Activated naive CD8-positive, alpha-beta T cell treated with anti-CD3 and anti-CD28 coated beads, Interleukin-2, amount 10 ng/mL, durations not matched to agents 7 days and 5 days (primary cell): ENCODE measurements at places on chromosomes 6 and 20. TPM values are rescaled to one million over a fixed set of nuclear protein-coding genes. Genes with fewer than 3 reads are reported as not detected.

GRCh38 chr6:13648850-13649249 is 33.7 kb downstream of the NOL7 start:
- DNase-seq = no peak

DNA sequence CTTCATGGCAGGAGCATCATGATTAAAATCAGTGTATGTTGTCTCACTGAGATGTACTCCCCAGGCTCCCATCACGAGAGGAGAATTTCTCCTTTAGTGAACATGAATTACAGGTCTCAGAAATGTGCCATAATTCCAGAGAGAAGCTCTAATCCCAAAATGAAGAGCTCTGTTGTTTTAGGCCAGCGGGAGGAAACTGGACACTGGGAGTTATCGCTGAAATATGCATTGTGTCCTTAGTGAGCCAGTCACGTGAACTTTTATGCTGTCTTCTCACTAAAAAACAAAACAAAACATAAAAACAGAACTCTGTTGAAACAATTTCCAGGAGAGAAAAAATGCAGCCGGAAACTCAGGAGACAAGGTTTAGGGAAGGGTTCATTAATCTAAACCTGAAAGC is 315.7 kb upstream of the NT5E start:
- no peak for DNase-seq

- DNase-seq = no peak
Measured at GRCh38 chr20:32248043-32248442, 29.4 kb upstream of the KIF3B start.

GRCh38 chr20:6397115-6397514 is 274.3 kb upstream of the FERMT1 start:
- no peak for DNase-seq

- no peak for DNase-seq
Measured at GRCh38 chr6:143741480-143741879, 63.7 kb downstream of the PHACTR2 start.

GRCh38 chr20:46970937-46971630 is 76.4 kb downstream of the EYA2 start:
- DNase-seq = no peak

DNA sequence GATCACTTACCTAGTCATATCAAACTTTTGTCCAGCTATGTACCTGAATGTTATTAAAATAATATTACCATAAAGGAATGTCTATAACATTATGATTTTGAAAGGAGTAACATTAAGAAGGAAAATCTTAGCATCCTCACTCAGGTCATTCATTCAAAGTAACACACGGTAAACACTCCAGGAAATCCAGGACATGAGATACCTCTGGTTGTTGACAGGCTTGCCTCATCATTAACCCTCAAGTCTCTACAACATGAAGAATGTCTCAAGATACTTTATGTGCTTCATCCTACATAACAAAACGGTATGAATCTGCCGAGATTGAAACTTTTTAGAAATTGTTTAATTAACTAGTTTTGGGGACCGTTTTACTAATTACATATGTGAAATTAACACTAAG is 690 bp upstream of the FILIP1 start:
- DNase-seq = no peak

Gene PI16
- total RNA-seq = 0.86 TPM

Gene LY6G6D
- not detected for total RNA-seq

Gene PLAGL1
- total RNA-seq = 10.9 TPM
